ENCODE measurements at places on chromosomes 6 and 20. TPM values are rescaled to one million over a fixed set of nuclear protein-coding genes. Genes with fewer than 3 reads are reported as not detected.

Gene TRIM10
- total RNA-seq: not detected

Gene NKAIN2
- total RNA-seq: not detected

Gene SLA2
- total RNA-seq: not detected

Gene PI3
- not detected for total RNA-seq

Gene ZNF451
- 48.9 TPM for total RNA-seq

Gene PTK7
- total RNA-seq: 30.3 TPM

Gene PGC
- total RNA-seq: not detected

Gene TP53TG5
- not detected for total RNA-seq

Gene SLPI
- total RNA-seq: not detected

Gene CLVS2
- under 0.01 TPM for total RNA-seq

Gene DLK2
- total RNA-seq: not detected

Gene RUNX2
- total RNA-seq: 5.1 TPM

Gene HLA-DOB
- 0.37 TPM for total RNA-seq

Gene C6orf15
- total RNA-seq: not detected

Gene MROH8
- total RNA-seq: 0.59 TPM

Gene KIF25
- not detected for total RNA-seq

Gene PPP1R3G
- total RNA-seq: 1.8 TPM

Gene SYNDIG1
- under 0.01 TPM for total RNA-seq

Gene STMND1
- total RNA-seq: not detected

Gene CST5
- total RNA-seq: not detected

Gene MPIG6B
- not detected for total RNA-seq

Gene WFDC5
- not detected for total RNA-seq

Gene MCM3
- 90.3 TPM for total RNA-seq

Gene OPRL1
- 0.37 TPM for total RNA-seq

Gene BNIP5
- total RNA-seq: not detected

Gene PSORS1C1
- total RNA-seq: 0.39 TPM

Gene CRISP2
- total RNA-seq: not detected

Gene TMEM244
- total RNA-seq: 0.78 TPM

Gene HDGFL1
- not detected for total RNA-seq

Gene ADGB
- not detected for total RNA-seq

Gene VGLL2
- not detected for total RNA-seq

Gene CD83
- 3.9 TPM for total RNA-seq

Gene CRYBG1
- 132 TPM for total RNA-seq

Gene BTNL2
- total RNA-seq: not detected

Gene BPHL
- 9.6 TPM for total RNA-seq

Gene CALHM5
- 4.0 TPM for total RNA-seq

Gene MUC21
- not detected for total RNA-seq

Gene RIPOR3
- 2.2 TPM for total RNA-seq

Gene CD93
- total RNA-seq: under 0.01 TPM

Gene DPPA5
- not detected for total RNA-seq

Gene EPPIN
- not detected for total RNA-seq

Gene MLN
- not detected for total RNA-seq

Gene KHDC1L
- total RNA-seq: not detected

Gene ULBP3
- 17.3 TPM for total RNA-seq

Gene NMBR
- total RNA-seq: 0.37 TPM

Gene DHX35
- 11.5 TPM for total RNA-seq

Gene DEFB128
- total RNA-seq: not detected

Gene UST
- 19.5 TPM for total RNA-seq

Gene MAS1L
- total RNA-seq: not detected

Gene COL9A3
- 0.98 TPM for total RNA-seq
